Ascending aorta (tissue), 2 donors: ENCODE measurements at places on chromosomes 12 and 14.

- H3K27me3 ChIP-seq = no peaks in the 10 kb centered on the region
- no peak for DNase-seq
Observed at GRCh38 chr14:21382095-21382494, 1.7 kb downstream of the SUPT16H start.

GRCh38 chr12:109586385-109587296 lies 13.0 kb downstream of the MVK start:
- no peaks in the 10 kb centered on the region for H3K4me1 ChIP-seq
- DNase-seq = no peak
- no peak overlapping the region for H3K4me3 ChIP-seq

GRCh38 chr14:102505775-102506625 lies 3.6 kb downstream of the ANKRD9 start:
- no peaks in the 10 kb centered on the region for H3K36me3 ChIP-seq
- peaks cover 9% of the 10 kb centered on the region for H3K4me1 ChIP-seq
- DNase-seq = no peak
- H3K27me3 ChIP-seq = no peaks in the 10 kb centered on the region
- H3K27ac ChIP-seq = no peak overlapping the region

- no peak for DNase-seq
- peak overlapping the region; percentile 56 for H3K27ac ChIP-seq
- H3K4me1 ChIP-seq = peaks cover 36% of the 10 kb centered on the region
- H3K36me3 ChIP-seq = peaks cover 3% of the 10 kb centered on the region
- H3K4me3 ChIP-seq = no peak overlapping the region
Observed at GRCh38 chr14:89187501-89187900, 229.5 kb downstream of the FOXN3 start.

- H3K27me3 ChIP-seq = no peaks in the 10 kb centered on the region
- no peaks in the 10 kb centered on the region for H3K36me3 ChIP-seq
Observed at GRCh38 chr12:17577405-17577804, 512.6 kb downstream of the RERGL start.

- peaks cover 6% of the 10 kb centered on the region for H3K36me3 ChIP-seq
- peaks cover 2% of the 10 kb centered on the region for H3K4me1 ChIP-seq
- H3K4me3 ChIP-seq = no peak overlapping the region
- H3K27me3 ChIP-seq = no peaks in the 10 kb centered on the region
Observed at GRCh38 chr14:96059519-96060135, 20.5 kb downstream of the C14orf132 start.

GRCh38 chr14:72578514-72578913 lies 315.4 kb downstream of the DPF3 start:
- no peaks in the 10 kb centered on the region for H3K36me3 ChIP-seq
- H3K4me1 ChIP-seq = no peaks in the 10 kb centered on the region
- H3K27me3 ChIP-seq = no peaks in the 10 kb centered on the region
- H3K27ac ChIP-seq = no peak overlapping the region

DNA sequence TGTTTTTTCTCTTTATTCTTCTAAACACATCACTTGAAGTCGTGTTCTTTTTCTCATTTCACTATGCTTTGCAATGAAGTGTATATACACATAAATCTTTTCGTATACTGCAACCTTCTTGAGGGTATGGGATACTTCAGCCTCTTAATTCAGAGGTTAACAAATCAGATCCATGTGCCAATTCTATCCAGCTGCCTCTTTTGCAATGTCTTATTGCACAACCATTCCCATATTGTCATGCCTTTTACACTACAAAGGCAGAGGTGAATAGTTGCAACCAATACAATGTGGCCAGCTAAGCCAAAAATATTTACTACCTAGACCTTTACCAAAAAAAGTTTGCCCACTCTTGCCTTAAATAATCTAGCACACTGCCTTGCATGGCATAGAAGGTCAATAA lies 224.5 kb upstream of the FOXG1 start:
- no peaks in the 10 kb centered on the region for H3K36me3 ChIP-seq
- no peak overlapping the region for H3K27ac ChIP-seq
- no peak overlapping the region for H3K4me3 ChIP-seq
- DNase-seq = no peak

- H3K4me3 ChIP-seq = no peak overlapping the region
- H3K36me3 ChIP-seq = no peaks in the 10 kb centered on the region
- DNase-seq = no peak
- no peaks in the 10 kb centered on the region for H3K4me1 ChIP-seq
- no peaks in the 10 kb centered on the region for H3K27me3 ChIP-seq
- H3K27ac ChIP-seq = no peak overlapping the region
Observed at GRCh38 chr12:9319044-9319841, 111.0 kb upstream of the PZP start.

DNA sequence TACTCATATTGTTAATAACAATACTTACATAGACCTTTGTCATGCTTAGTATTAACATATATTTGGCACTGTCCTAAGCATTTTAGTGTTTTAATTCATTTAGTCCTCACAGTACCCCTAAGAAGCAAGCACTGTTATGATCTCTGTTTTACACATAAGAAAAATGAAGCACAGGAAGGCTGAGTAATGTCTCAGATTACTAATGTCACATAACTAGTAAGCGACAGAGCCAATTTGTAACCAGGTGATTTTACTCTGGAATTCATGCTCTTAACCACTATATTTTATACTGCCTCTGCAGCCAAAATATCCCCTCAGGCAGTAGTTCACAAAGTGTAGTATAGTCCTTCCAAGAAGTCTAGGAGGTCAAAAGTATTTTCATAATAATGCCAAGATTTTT lies 20.3 kb downstream of the TMEM253 start:
- H3K27me3 ChIP-seq = no peaks in the 10 kb centered on the region
- H3K36me3 ChIP-seq = no peaks in the 10 kb centered on the region
- no peaks in the 10 kb centered on the region for H3K4me1 ChIP-seq
- no peak overlapping the region for H3K4me3 ChIP-seq
- no peak for DNase-seq
- no peak overlapping the region for H3K27ac ChIP-seq

DNA sequence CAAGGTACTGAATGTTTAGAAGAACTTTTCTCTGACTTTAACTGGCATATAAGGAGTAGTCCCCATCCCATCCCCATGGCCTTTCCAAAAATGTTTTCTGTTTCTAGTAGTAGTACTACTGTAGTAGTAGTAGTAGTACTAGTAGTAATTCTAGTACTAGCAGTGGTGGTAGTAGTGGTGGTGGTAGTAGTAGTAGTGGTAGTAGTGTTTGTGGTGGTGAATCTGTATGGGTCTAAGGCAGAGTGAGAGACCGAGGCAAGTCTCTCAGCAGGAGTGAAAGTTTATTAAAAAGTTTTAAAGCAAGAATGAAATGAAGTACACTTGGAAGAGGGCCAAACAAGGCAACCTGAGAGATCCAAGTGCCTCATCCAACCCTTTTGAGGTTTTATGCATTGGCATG lies 58.6 kb downstream of the FOXN4 start:
- DNase-seq = no peak
- H3K4me1 ChIP-seq = no peaks in the 10 kb centered on the region

DNA sequence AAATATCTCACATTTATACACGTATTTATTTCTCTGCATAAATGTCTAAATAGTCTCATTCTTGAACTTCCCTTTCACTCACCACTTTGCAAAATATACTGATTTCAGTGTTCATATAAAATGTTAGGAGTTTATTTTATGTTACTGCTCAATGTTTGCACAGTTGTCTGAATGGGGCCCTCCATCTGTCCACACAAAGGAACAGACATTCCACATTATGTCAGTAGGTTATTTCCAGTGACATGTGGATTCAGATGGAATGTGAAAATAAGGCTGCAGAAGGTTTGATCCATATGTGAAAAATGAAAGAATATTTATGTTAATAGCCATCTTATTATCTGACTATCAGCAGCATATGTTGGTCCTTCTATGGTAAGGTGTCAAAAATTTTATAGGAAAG lies 994.4 kb upstream of the SEL1L start:
- H3K27me3 ChIP-seq = no peaks in the 10 kb centered on the region
- H3K4me3 ChIP-seq = no peak overlapping the region
- H3K4me1 ChIP-seq = no peaks in the 10 kb centered on the region
- H3K36me3 ChIP-seq = no peaks in the 10 kb centered on the region

GRCh38 chr12:62736596-62736995 lies 198.4 kb downstream of the PPM1H start:
- H3K4me3 ChIP-seq = no peak overlapping the region
- H3K27me3 ChIP-seq = no peaks in the 10 kb centered on the region
- H3K27ac ChIP-seq = no peak overlapping the region
- H3K36me3 ChIP-seq = no peaks in the 10 kb centered on the region
- peaks cover 8% of the 10 kb centered on the region for H3K4me1 ChIP-seq
- no peak for DNase-seq

DNA sequence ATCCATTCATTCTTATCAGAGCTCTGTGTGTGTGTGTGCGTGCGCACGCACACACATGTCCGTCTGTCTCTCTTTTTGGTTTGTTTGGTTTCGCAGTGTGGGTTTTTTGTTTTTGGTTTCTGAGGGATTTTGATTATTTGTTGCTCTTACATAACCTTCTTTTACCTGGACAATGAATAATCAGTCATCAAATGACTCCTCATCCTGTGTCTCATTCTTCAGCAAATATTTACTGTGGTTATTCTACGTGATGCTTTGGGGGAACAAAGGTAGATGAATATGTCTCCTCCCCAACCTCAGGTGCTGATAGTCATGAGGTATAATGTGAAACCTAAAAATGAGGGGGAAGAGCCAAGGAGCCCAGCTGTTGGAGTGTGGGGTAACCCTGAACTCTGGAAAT lies 92.4 kb downstream of the SAMD4A start:
- H3K27me3 ChIP-seq = no peaks in the 10 kb centered on the region
- H3K4me3 ChIP-seq = no peak overlapping the region
- peaks cover 24% of the 10 kb centered on the region for H3K4me1 ChIP-seq
- H3K36me3 ChIP-seq = no peaks in the 10 kb centered on the region
- no peak overlapping the region for H3K27ac ChIP-seq

GRCh38 chr12:74120644-74121043 lies 417.0 kb upstream of the ATXN7L3B start:
- no peak overlapping the region for H3K4me3 ChIP-seq
- H3K27me3 ChIP-seq = no peaks in the 10 kb centered on the region
- no peaks in the 10 kb centered on the region for H3K4me1 ChIP-seq
- no peak overlapping the region for H3K27ac ChIP-seq

DNA sequence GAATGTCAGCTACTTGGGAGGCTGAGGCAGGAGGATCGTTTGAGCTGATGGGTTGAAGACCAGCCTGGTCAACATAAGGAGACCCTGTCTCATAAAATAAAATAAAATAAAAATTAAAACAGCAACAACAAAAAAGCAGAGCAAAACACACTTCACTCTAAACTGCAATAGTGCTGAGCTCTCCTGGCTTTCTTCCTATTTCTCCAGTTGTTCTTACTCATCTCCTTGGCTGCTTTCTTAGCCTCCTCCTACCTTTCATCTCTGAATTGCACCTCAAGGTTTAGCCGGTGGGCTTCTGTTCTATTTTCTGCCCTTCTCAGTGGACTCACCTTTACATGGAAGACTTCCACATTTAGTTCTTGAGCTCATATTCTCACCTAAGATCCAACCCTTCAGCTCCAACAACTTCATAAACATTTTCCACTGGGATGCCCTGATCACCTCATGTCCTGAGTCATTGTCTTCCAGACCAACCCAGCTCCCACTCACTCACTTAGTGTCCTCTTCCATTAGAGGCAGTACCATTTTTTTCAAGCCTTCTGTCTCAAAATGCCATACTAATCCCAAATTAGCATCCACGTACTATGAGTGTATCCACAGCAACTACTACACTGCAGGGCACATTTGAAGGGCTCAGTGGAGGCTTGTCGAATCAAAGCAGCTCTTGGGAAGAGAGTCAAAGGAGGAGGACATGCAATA lies 41.2 kb upstream of the TMED10 start:
- no peak for DNase-seq
- no peak overlapping the region for H3K27ac ChIP-seq
- no peaks in the 10 kb centered on the region for H3K36me3 ChIP-seq
- no peak overlapping the region for H3K4me3 ChIP-seq
- H3K4me1 ChIP-seq = no peaks in the 10 kb centered on the region

DNA sequence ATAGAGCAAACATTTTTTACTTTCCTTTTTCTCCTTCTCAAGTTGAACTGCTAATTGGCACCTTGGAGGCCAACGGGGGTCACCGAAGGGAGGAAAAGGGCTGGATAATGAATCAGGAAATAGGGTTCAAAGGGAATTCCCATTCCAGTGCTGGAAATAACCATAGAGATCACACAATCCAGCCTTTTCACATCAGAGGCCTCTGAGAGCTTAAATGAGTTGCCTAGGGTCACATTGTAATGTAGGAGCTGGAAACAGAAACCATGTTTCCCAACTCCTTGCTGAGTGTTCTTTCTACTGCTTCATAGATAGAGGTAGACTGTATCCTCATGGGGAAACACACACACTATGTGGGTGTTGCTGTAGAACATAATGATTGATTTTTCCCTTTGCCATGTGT lies 60.6 kb upstream of the DDHD1 start:
- no peaks in the 10 kb centered on the region for H3K4me1 ChIP-seq
- H3K27me3 ChIP-seq = no peaks in the 10 kb centered on the region
- no peak overlapping the region for H3K27ac ChIP-seq
- no peaks in the 10 kb centered on the region for H3K36me3 ChIP-seq

DNA sequence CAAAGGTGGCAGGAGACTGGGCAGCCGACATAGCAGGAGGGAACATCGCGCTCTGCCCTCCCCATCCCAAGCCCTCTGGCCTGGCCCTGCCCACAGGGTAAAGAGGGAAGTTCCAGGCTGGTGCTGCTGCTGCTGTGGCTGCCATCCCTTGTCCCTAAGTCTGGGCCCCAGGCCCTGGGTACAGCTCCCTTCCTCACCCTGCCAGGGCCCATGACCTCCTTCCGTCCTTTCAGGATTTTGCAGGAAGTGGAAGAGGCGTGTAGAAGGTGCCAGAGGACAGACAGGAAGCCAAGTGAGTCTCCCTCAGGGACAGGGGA lies 14.7 kb upstream of the NCOR2 start:
- peaks cover 6% of the 10 kb centered on the region for H3K4me1 ChIP-seq
- no peak overlapping the region for H3K27ac ChIP-seq
- no peaks in the 10 kb centered on the region for H3K27me3 ChIP-seq
- H3K4me3 ChIP-seq = no peak overlapping the region
- no peak for DNase-seq

GRCh38 chr12:2973566-2973965 lies 14.4 kb downstream of the TEAD4 start:
- no peak overlapping the region for H3K4me3 ChIP-seq
- no peak for DNase-seq
- H3K27ac ChIP-seq = no peak overlapping the region
- H3K27me3 ChIP-seq = no peaks in the 10 kb centered on the region
- H3K4me1 ChIP-seq = peaks cover 2% of the 10 kb centered on the region

- H3K27ac ChIP-seq = no peak overlapping the region
- no peak overlapping the region for H3K4me3 ChIP-seq
- no peak for DNase-seq
- no peaks in the 10 kb centered on the region for H3K36me3 ChIP-seq
- H3K27me3 ChIP-seq = no peaks in the 10 kb centered on the region
Observed at GRCh38 chr14:72779679-72780078, 114.2 kb downstream of the DPF3 start.

- no peak overlapping the region for H3K27ac ChIP-seq
- no peak for DNase-seq
- H3K4me3 ChIP-seq = no peak overlapping the region
- no peaks in the 10 kb centered on the region for H3K36me3 ChIP-seq
- no peaks in the 10 kb centered on the region for H3K4me1 ChIP-seq
- H3K27me3 ChIP-seq = no peaks in the 10 kb centered on the region
Observed at GRCh38 chr12:106519607-106520021, 63.2 kb upstream of the RFX4 start.

GRCh38 chr12:88559772-88560171 lies 20.5 kb downstream of the KITLG start:
- no peak overlapping the region for H3K27ac ChIP-seq
- H3K36me3 ChIP-seq = no peaks in the 10 kb centered on the region
- no peak for DNase-seq
